ENCODE measurements at places on chromosomes 2 and 18. TPM values are rescaled to one million over a fixed set of nuclear protein-coding genes. Genes with fewer than 3 reads are reported as not detected.

Gene ZCCHC2
- 20.0 TPM for total RNA-seq

DNA sequence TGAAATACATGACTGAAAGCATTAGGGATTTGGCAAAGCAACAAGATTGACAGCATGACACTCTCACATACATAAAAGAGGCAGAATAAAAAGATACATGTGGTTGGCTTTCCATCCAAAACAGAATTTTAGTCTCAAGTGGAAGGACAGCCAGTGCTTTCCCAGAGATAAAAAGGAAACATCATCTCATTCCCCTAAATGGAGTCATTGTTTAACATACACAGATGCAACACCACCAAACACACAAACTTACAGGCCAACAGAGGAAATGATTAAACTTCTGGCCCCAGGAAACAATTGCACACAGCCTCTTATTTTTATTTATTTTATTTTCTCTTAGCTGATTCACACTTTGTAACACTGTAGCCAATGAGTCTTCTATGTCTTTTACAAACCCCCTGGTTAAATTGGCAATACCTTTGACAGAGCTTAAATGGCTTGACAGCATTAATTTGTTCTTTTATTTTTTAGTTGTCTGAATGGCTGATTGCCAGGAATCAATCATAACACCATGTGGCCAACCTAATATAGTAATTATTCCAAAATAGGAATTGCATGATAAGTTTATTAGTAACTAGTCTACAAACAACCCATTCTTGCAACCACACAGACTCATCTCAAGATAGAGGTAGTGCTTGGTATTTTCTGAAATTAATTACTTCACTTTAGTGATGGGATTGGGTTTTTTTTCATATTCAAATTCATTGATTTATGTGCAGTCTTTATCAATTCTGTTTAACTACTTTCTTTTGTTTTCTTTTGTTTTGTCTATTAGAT lies 190.5 kb downstream of the RND3 start:
- no peaks in the 10 kb centered on the region for H3K4me1 ChIP-seq
- no peaks in the 10 kb centered on the region for H3K27me3 ChIP-seq
- H3K36me3 ChIP-seq: no peaks in the 10 kb centered on the region
- H3K4me3 ChIP-seq: no peak overlapping the region
- DNase-seq: no peak
- H3K27ac ChIP-seq: no peak overlapping the region

- no peaks in the 10 kb centered on the region for H3K36me3 ChIP-seq
- H3K27ac ChIP-seq: no peak overlapping the region
- DNase-seq: no peak
Observed at GRCh38 chr2:226544596-226545210, 254.9 kb downstream of the IRS1 start.

Gene GRHL1
- 5.8 TPM for total RNA-seq

DNA sequence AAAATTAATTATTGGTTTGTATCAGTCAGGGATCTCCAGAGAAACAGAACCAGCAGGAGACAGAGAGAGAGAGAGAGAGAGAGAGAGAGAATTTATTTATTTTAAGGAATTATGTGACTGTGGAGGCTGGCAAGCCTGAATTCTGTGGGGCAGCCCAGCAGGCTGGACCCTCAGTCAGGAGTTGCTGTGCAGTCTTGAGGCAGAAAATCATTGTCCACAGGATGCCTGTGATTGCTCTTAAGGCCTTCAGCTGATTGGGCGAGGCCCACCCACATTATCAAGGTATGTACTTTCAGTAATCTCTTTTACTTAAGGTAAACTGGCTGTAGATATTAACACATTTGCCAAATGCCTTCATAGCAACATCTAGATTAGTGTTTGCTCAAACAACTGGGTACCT lies 155.3 kb downstream of the SEPTIN10 start:
- no peaks in the 10 kb centered on the region for H3K36me3 ChIP-seq
- DNase-seq: no peak
- H3K4me1 ChIP-seq: peaks cover 6% of the 10 kb centered on the region
- no peak overlapping the region for H3K27ac ChIP-seq

- no peak overlapping the region for H3K4me3 ChIP-seq
- no peaks in the 10 kb centered on the region for H3K36me3 ChIP-seq
- no peaks in the 10 kb centered on the region for H3K4me1 ChIP-seq
- no peak for DNase-seq
- H3K27me3 ChIP-seq: no peaks in the 10 kb centered on the region
- H3K27ac ChIP-seq: no peak overlapping the region
Observed at GRCh38 chr2:227179988-227180685, 15.7 kb downstream of the COL4A3 start.
